Pancreas (tissue), 10 donors: ENCODE measurements at places on chromosomes 2 and 18. TPM values are rescaled to one million over a fixed set of nuclear protein-coding genes. Genes with fewer than 3 reads are reported as not detected.

DNA sequence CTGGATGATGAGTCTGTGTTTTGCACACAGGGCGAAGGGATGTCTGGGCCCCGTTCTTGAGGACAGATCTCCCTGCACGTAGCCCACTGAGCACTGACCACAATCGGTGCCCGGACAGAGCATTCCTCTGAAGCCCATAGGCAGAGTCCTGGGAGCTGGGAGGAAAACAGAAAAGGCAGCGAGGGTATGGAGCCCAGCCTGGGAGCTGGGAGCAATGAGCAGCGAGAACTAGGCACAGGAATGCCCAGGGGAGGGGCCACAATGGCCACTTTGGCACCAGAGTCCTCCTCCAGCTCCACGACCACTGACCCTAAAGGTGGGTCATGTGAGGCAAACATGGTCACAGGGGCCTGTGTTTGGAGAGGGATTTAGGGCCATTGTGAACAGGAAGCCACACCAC, 333.9 kb downstream of the EIPR1 start:
- no peak for DNase-seq
- no peaks in the 10 kb centered on the region for H3K36me3 ChIP-seq
- H3K27me3 ChIP-seq = no peaks in the 10 kb centered on the region
- H3K4me3 ChIP-seq = no peak overlapping the region
- H3K4me1 ChIP-seq = peaks cover 7% of the 10 kb centered on the region
- H3K27ac ChIP-seq = no peak overlapping the region

DNA sequence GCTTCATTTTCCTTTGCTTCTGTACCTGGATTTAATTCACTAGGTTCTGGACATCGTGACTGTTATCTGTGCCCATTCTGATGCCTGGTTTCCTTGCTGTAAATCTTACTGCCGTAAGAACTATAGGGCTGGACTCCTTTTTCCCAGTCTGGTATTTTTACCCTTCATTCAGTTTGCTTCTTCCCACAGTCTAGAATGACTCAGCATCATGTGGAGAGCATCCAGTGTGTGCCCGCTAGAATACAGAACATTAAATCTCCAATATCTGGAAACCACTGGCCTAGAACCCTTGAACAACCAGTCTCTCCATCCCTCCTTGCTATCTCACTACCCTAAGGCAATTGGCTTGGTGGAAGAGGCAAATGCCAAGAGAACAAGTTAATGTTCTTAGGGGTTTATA, 1075.4 kb upstream of the ZEB2 start:
- no peak overlapping the region for H3K27ac ChIP-seq
- H3K4me3 ChIP-seq = no peak overlapping the region
- H3K27me3 ChIP-seq = no peaks in the 10 kb centered on the region
- no peak for DNase-seq
- H3K4me1 ChIP-seq = no peaks in the 10 kb centered on the region

- H3K27me3 ChIP-seq = no peaks in the 10 kb centered on the region
- no peaks in the 10 kb centered on the region for H3K4me1 ChIP-seq
- no peak overlapping the region for H3K4me3 ChIP-seq
- DNase-seq = no peak
Measured at GRCh38 chr2:99922664-99923063, 219.7 kb downstream of the AFF3 start.

The AOX1 gene
- total RNA-seq = 181 TPM

GRCh38 chr18:77876319-77876865, 626.7 kb downstream of the GALR1 start:
- no peak overlapping the region for H3K4me3 ChIP-seq
- no peaks in the 10 kb centered on the region for H3K27me3 ChIP-seq

The CHRNG gene
- not detected for total RNA-seq
